ENCODE measurements at places on chromosomes 4 and X.

- DNase-seq: peak; percentile 32
Observed at GRCh38 chrX:129772796-129773431, 6.8 kb upstream of the SASH3 start.

DNA sequence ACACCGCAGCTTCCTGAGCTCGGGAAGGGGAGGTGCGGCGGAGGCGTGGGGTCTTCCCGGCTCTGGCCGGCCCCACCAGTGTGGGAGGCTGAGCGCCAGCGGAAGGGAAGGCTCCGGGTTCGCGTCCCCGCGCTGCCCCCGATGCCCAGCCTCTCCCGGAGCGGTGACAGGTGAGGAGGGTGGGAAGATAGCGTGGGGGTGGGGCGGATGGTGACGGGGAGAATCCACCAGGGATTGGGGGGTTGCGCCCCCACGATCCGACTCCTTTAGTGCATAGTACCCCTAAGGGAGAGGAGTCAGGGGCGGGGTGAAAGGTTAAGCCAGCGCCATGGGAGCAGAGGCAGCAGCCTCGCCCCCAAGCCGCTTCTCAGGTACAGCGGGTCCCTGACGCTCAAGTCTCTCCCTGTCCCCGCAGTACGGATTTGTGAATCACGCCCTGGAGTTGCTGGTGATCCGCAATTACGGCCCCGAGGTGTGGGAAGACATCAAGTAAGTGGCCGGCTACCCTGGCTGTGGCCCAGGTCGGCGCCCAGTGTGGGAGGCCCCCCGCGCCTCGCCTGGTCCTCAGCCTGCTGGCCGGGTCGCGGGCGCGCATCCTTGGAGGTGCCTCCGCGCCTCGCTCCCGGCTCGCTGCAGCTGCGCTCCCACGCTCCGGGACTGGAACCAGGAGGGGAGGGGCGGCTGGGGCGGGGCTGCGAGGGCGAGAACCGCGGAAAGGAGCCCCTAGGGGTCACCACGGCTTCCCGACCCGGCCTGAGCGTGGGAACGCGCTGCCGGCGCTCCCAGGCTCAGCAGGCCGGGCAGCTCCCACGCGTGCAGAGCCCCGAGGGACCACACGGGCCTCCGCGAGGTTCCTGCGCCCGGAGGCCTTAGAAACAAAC lies 791 bp downstream of the GUCY1B1 start:
- DNase-seq: peak; percentile 58

DNA sequence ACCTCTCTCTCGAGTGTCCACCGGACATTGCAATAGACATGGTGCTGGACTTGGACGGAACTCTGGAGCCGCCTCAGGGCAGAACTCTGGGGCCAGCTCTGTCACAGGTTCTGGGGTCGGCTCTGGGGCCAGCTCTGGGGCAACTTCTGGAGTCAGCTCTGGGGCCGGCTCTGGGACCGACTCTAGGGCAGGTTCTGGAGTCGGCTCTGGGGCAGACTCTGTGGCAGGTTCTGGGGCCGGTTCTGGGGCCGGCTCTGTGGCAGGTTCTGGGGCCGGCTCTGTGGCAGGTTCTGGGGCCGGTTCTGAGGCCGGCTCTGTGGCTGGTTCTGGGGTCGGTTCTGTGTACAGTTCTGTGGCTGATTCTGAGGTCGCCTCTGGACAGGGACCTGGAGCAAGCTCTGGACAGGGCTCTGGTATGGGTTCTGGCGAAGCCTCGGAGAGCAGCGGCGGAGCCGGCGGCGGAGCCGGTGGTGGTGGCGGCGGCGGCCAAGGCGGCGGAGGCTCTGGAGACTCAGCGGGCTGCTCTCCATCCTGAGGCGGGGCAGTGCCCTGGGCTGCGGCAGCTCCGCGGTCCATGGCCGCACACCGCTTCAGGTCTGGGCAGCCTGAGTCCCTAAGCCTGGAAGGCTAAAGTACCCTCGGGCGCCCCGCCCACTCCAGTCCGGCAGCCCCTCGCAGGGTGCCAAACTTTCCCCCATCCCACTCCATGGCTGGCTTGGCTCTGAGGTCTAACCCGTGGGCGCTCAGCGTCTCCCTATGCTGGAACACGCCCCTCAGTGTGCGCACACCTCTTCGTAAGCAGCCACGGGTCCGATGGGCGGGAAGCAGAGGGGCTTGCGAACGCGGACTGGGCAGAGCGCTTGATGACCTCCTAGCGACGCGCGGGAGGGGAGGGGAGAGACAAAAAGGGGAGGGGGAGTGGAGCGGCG lies at the start of gene DGKK:
Gene DGKK (minus strand): TSS at position 723 of the 929 bp plus-strand sequence. CDS start 147 bp downstream, at position 576.
- DNase-seq: peak; percentile 88

DNA sequence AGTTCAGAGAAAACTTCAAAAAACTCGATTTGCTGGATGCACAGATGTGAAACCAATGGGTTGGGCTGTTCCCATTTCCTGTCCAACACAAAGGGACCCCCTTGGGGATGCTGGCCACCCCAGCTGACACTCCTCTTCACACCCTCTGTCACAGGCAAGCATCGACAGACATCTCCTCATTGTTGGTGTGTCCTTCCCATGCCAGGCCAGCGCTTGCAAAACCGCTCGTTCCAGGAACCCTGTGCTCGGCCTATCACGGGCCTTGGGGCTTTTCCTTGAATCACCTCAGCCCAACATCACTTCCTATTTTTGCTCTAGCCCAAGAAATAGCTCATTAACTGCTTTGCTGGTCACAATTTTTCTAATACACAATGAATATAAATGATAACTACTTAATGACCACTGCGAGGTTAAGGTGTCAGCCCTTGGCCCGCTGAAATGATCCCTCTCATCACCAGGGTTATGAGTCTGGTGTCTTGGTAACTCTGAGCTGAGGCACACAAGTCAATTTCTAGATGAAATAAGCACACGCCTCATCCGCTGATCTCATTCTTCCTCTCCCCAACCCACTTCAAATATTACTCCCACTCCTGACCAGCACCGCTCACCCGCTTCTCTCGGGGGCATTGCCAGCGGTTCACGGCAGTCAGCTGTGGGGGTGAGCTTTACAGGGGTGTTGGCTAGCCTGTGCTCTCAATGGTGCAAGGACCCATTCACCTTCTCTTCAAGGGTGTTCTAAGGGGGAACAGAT lies 32.3 kb downstream of the BCOR start:
- DNase-seq: no peak

DNA sequence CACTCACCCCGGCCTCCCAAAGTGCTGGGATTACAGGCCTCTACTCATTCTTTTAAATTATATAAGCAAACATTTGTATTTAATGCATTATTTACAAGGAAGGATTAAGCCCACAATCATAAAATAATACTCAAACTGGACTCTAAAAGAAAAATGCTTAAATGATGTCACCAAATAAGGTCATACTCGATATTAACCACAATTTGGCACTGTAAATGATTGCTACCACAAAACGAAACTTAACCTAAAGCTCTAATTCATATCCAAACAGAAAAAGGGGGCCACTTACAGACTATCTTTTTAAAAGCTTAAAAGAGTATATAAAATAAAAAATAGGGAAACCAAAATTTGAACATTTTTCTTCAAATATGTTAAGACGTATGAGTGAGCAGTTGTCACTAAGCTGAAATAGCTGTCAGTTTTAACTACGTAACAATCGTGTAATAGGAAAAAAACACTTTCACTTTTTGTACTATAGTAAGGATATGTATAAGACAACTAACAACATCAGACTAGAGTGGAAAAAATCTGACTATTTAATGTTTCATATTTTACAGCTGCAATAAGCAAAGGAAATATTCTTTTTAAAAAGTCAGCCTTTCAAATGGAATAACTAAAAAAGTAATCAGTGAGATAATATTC lies 108.2 kb upstream of the GPR34 start:
- no peak for DNase-seq

DNA sequence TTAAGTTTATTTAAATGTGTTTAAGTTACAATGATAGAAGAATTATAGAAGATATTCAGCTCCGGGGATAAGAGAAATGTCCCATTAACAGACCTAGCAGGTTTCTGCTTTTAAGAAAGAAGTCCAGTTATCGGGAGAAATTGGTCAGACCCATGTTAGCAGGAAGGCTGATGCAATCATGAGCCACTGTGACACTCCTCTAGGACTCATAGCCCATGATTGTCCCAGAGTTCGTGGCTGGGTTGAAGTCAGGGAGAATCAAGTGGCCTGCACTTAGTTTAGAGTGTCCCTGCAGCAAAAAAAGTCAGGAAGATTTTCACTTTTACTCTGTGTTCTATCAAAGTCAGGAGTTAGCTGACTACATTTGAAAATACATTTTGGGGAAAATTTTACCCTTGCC lies 72.0 kb downstream of the TMEM144 start:
- no peak for DNase-seq

GRCh38 chr4:139645458-139645857 lies 20.2 kb upstream of the MGST2 start:
- DNase-seq: no peak

DNA sequence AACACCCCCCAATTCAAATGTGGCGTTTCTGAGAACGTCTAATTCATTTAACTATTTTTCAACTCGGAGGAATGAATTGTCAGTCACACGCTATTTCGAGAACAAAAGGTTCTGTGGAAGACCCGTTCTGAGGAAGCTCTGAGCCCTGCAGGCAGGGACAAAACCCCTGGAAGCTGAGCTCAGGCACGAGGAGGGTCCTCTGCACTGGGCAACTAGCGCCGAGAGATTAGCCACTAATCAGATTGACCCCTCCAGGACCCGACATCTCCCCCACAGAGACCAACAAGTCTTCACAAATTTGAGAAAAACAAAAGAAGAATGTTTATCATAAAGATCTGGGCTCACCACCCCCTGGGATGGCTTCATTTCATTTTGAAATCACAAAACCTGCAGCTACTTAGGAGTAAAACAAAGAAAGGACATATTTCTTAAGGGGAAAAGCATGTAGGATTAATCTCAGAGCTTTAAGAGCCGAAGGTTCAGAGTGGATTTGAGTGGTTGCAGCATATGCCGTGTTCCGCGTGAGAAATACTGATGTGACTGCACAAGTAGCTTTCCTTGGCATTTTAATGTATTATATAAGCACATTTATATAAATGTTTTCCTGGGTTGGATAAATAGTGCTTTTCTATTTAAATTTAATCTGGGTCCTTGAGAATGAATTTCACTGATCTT lies 41.8 kb downstream of the ADRA2C start:
- peak; percentile 38 for DNase-seq

DNA sequence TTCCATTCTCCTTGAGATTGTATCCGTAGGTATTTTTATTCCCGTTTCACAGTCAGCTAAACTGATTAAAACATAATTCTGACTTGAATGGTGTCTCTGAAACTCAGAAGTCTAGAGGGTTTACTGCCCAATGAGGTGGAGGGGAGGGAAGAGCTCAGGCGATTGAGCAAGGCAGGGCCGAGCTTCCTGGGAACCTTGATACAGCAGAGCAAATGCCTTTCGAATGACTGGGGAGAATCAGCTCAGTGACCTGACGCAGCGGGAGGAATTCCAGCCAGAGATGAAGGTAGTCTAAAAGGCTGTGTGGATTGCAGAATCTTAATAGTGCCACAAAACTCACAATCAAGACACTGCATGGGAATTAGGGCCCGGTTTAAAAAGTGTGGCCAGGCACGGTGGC lies 233.6 kb downstream of the EVC2 start:
- no peak for DNase-seq

- DNase-seq: no peak
Observed at GRCh38 chr4:7150036-7150635, 42.2 kb upstream of the SORCS2 start.

All from GM23338 (cell line).